ENCODE measurements at places on chromosomes 1 and 21.

GRCh38 chr1:211260141-211261107, 1.3 kb downstream of the RCOR3 start:
- DNase-seq: peak; percentile 64

GRCh38 chr1:207047505-207047904, 3.5 kb downstream of the YOD1 start:
- no peak for DNase-seq

DNA sequence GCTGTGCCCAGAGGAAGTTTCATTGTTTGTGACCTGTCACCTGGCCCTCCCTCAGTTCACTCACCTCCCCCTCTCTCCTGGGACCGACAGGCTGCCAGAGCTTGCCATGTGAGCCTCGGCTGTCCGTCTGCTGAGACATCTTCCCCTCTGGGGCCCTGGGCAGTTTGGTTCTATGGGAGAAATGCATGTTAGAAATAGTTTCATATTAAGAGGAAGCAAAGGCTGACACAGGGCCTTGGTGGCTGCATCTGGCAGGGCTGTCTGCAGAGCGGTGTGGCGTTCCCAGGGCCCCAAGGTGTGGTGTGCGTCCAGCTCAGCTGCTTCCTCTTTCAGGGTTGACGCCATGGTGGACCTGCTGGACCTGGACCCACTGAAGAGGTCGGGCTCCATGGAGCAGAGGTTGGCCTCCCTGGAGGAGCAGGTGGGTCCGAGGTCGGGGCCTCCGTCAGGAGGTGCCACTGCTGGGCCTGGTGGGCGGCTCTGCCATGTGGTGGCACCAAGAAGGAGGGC, 31.9 kb upstream of the LRRC3 start:
- peak; percentile 18 for DNase-seq

DNA sequence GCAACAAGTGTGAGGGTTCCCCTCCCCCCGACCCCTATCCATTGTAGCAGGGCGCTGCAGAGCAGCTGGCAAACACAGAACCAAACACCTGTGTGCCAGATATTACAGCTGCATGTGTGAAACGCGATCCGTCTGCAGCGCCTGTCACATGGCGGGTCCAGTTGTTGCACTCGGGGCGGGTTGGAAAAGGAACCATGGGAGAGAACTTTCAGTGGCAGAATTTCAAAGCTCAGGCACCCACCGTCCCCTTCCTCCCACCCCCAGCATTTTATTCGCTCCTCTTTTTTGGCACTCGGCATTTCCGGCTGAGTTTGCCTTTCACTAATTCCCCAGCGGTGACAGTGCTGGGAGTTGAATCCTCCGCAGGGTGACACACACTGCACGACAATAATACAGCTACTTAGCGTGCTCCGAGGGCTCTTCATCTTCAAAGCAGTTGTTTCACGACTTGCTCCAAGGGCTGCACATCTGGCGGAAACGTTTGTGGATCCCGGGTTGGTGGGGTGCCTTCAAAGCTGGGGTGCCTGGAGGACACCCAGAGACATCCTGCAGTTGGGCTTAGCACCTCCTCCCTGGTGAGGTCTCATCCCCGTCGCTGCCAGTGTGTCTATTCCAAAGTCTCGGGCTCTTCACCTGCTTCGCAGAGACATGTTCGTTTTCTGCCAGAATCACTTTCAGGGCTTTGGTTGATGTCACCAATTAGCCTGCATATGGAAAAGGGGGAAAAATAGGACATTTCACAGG, 180.7 kb downstream of the ZBTB18 start:
- DNase-seq: no peak

DNA sequence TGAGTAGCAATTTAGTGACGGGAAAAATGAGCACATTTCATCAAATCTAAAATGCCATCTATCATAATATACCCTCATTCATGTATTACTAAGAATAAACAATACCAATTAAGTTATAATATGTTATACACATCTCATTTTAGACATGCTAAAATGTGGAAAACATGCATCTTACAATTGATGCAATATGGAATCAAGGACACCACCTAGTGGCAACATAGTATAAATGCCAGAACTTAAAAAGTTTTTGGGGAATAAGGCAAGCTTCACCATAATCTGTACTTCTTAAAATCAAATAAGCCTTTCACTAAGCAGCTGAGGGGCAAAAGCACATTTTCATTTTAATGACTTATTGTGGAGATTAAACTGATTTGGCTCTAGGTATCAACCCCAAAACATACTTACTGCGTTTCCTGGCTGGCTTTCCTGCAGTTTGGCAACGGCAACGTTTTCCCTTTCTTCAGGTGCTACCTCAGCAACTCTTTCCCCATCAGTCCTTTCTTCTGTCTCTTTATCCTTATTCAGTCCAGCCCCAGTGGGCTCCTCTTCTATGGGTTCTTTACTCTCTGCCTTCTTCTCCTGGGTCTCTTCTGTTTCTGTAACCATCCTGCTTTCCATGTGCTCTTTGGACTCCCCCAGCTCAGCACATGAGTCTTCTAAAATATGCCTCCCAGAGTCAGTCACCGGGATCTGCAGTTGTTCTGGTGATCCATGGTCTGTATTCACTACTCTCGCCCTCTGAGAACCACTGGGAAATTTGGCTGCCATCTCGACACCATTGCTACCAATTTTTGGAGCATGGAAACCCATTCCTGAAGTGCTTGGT, 11.4 kb downstream of the SDE2 start:
- DNase-seq: no peak

DNA sequence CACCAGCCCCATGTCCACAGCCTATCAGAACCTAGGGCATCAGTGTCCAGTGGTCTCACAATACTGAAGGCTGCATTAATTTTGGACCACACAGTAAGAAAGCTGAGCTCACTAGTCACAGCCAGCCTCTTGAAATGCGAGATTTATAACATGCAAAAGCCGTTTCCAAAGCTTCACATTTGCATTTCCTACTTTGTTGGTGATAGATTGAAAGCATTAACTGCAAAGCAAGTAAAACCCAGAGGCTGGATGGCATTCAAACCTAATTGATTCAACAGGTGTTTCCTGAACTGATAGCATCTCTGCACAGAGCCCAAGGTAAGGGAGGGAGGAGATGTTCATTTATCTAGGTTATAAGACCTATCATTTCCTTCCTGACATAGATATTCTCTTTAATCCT, 410.1 kb downstream of the OMA1 start:
- DNase-seq: no peak

DNA sequence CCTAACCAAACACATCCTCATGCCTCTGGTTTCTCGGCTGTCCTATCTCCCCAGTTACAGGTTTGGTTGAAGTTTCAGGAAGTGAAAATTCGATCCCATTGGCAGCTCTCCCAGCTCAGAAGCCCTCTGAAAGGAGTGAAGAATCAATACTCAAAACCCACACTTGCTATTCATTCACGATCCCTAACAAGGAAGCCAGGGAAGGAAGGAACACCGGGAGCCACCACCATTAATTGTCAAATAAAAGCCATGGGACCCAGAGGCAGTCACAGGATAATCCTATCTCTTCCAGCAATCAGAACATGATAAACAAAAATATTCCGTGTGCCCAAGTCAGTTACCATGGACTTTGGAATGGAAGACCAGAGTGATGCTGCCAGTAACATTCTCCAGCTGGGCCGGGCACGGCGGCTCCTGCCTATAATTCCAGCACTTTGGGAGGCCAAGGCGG, 7.0 kb downstream of the TMPRSS2 start:
- no peak for DNase-seq

GRCh38 chr1:237115035-237115434, 73.1 kb downstream of the RYR2 start:
- DNase-seq: no peak

DNA sequence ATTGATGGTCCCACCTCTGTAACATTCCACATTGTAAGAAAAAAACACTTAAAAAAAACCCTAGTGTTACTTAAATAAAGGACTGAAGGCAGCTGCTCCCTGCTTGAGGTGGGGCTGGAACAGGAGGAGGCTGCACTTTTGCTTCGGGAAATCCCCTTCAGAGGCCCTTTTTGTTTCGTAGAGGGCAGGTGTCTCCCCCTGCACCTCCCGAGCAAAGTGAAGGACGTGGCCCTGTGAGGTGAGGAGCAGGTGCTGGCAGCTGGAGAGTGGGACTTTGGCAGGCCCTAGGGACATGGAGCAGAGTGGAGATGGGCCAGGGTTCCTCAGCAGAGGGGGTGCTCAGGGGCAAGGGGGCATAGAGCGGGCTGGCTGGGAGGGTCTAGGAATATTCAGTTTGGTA, 33.4 kb upstream of the WNT4 start:
- no peak for DNase-seq

GRCh38 chr1:10613340-10613739, 138.6 kb downstream of the PEX14 start:
- DNase-seq: no peak

- no peak for DNase-seq
These were observed 18.8 kb downstream of the AVPR1B start for GRCh38 chr1:206098242-206098919.

DNA sequence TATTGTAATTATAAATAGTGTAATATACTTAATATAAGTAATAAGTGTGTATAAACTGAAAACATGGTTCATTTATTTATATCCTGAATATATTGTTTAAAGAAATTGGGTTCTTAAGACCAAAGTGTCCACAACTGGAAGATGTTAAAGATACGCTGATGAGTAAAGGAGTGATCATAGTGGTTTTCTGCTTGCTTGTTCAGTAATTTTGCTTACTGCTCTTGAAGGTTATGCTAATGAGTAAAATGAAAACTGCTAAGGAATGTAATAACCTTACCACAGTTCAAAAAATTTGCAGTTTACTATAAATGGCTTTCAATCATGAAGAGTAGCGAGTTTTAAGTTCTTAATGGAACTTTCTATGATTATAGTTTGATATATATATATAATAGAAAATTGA, 22.0 kb downstream of the DONSON start:
- DNase-seq: no peak

- DNase-seq: no peak
These were observed 217.9 kb upstream of the NRIP1 start for GRCh38 chr21:15282665-15283064.

GRCh38 chr1:170133766-170134495, 11.8 kb upstream of the NTMT2 start:
- no peak for DNase-seq

- DNase-seq: no peak
These were observed 8.2 kb downstream of the TBX15 start for GRCh38 chr1:118979754-118980575.

DNA sequence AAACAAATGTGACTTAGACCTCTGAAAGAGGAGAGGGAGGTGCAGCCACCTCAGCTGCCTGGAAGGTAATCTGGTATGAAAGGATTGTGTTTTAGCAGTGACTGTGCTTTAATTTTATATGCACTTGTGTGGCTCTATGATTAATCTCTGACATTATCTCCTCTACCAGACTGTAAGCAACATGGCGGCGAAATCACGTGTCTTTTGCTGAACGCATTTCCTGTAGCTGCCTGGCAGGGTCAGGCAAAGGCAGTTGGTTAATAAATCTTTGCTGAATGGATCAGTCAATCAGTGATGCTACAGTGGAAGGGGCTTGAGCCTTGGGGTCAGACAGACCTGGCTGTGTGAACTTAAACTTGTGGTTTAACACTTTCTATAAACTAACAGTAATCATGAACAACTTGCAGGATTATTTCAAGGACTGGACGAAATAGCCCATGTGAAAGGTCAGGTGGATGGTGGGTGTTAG, 96.9 kb downstream of the ADSS2 start:
- no peak for DNase-seq

DNA sequence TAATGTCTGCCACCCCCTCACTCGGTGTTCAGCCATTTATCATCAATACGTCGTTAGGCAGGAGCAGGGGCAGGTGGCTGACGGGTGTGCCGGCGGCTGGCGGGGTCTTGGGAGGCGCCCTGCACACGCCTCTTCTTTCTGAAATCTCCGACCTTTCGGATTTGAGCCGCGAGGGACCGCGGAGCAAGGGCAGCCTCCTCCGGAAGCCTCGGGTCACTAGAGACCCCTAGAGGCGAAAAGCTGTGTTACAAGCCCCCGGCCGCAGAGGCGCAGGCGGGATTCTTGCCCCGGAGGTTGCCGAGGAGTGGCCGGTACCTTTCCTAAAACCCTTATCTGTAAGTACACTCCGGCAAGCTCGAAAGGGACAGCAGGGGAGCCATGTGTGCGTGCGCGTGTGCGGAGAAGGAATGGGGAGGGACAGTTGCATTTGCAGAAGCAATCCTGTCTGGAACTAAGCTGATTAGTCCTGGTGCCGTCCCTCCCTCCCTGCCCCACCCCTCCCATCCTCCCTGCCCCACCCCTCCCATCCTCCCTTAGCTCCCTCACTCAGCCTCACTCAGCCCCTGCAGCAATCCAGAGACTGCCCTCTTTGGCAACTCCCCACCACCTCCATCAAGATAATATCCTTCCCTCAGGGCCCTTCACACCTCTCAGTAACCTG, 11.0 kb downstream of the BRINP2 start:
- no peak for DNase-seq

DNA sequence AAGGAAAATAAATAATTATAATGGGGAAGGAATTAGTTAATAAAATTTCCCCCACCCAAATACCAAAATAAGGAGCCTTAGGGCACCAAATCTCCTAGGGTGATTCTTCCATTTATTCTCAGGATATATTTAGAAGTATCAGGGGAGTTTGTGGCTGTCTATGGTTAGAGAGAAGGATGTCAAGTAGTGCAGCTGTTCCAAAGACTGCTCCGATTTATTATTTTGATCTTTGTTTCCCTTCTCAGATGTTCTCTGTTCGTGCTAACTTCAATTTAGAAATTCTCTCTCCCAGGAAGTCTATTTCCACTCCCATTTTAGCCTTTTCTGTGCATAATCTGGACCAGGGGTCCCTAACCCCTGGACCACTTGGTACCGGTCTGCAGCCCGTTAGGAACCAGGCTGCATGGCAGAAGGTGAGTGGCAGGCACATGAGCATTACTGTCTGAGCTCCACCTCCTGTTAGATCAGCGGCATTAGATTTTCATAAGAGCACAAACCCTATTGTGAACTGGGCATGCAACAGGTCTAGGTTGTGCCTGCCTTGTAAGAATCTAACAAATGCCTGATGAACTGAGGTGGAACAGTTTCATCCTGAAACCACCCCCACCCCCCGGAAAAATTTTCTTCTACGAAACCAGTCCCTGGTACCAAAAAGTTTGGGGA, 9.3 kb upstream of the MAST2 start:
- DNase-seq: no peak

GRCh38 chr1:70863239-70863638, 184.4 kb downstream of the PTGER3 start:
- no peak for DNase-seq

DNA sequence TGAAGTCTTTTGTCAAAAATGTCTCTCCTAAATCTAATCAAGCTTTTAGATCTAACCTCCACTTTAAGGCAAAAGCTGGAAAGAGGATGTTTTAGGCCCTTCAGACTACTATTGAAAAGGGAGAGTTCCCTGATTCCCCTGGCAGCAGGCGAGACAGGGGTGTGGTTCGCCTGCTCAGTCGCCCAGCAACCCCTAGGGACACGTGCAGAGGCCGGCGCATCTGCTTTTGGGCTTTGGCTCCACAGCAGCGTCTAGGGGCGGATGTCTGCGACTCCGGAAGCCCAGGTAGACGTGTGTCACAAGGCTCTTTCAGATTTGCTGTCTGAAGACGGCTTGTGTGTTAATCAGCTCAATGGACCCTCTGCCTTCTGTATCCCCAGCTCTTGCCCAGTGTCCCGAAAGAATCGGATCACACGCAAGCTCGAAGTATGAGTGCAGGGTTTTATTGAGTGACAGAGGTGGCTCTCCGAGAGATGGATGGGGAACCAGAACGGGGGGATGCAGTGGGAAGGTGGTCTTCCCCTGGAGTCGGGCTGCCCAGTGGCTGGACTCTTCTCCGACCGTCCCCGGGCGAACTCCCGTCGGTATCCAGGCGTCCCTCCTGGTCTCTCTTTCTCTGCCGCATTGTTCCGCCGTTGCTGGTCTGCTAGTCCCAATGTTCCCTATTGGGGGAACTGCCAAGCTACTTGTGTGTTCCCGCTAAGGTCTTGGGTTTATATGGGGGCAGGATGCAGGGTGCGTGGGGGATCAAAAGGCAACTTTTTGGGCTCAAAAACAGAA, 45.5 kb downstream of the OLFML2B start:
- no peak for DNase-seq
